ENCODE measurements at places on chromosomes 1 and 21.

DNA sequence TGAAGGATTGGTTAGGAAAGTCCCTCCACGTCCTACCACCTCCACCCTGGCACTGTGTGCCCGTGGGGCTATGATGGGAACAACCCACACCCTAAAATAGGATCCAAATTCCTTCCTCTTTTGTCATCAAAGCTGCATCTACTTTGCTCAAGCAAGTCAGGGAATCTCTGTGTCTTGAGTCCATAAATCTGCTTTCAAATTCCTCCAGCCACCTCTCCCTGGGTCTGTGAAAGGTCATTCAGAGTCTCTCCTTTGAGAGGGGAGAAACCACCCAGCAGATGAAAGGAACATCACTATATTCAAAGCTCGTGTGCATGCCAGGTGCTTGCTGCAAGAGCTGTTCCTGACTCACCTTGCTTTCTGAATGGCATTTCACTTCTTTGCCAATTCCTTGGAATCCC lies 243.6 kb downstream of the TM2D1 start:
- DNase-seq = no peak

GRCh38 chr1:54253480-54253879 lies 53.5 kb downstream of the MRPL37 start:
- no peak for DNase-seq

GRCh38 chr1:14655385-14655784 lies 56.9 kb downstream of the KAZN start:
- no peak for DNase-seq

DNA sequence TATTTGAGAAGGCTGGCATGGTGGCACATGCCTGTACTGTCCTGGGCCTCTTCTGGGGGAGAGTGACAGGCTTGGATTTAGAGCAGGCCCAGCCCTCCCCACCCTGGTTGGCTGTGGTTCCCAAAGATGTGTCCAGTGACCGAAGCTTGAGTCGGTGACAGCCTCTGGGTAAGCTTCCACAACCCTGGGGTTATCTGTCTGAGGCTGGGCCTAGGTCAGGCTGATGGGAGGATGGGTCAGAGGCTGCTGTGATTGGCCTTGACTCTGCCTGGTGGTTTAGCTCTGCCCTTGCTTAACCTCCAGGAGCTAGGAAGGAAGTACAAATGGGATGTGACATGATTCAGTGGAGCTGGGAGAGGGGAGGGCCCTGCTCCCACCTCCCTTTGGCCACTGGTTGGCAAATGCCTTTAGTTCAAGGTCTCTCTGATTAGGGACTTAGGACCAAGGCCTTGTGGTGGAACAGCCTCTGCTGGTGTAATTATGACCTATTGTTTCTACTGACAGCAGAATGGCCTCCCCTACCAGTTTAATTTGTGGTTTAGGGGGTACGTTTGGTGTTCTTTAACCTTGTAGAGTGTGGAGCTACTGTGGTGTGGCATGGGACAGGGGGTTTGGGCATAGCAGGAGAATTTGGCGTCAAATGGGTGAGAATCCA lies 16.6 kb downstream of the NUDC start:
- no peak for DNase-seq

GRCh38 chr1:9595156-9595967 lies 6.7 kb downstream of the TMEM201 start:
- no peak for DNase-seq

GRCh38 chr1:25197235-25197975 lies 34.9 kb downstream of the SYF2 start:
- peak; percentile 96 for DNase-seq

GRCh38 chr1:17498214-17498613 lies 41.3 kb upstream of the ARHGEF10L start:
- DNase-seq = no peak

Measured in DMS79 (cell line).